ENCODE measurements at places on chromosomes 5 and 9.
A peak's percentile ranks its signal among the peaks of the same experiment; 100 is the strongest.

DNA sequence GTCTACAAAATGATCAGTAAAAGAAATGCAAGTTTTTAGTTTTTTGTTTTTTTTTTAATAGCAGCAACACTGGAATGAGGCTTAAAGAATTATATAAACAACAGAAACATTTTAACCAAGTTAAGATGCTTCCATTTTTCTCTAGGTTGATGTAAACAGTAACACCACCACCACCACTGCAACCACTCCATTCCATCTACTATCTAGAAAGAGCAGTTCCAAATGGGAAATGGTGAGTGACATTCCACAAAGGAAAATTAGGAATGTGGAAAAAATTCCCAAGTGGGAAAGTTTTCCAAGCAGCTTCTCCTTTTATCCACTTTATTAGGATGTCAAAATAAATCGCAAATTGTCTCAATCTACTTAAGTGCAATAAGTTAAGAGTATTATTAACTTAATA lies 32.6 kb downstream of the SLC38A9 start:
- no peak for DNase-seq

DNA sequence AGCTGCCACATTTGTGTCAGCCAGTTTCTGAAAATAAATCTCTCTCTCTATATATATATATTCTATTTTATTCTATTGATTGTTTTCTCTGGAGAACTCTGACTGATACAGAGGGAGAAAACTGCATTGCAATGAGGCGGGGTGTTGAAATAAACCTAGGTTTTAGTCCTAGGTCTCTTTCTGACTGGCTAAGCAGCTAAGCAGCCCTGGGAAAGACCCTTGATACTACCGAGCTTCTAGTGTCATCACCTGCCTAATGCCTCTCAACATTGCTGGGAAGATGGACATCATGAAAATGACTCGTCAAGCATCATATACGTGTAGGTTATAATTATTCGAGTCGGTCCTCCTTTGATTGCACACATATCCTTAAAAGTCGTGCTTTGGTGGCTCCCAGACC lies 166.5 kb upstream of the IL12B start:
- no peak for DNase-seq

- DNase-seq, result no peak
Measured at GRCh38 chr9:12719431-12719830, 26.2 kb downstream of the TYRP1 start.

DNA sequence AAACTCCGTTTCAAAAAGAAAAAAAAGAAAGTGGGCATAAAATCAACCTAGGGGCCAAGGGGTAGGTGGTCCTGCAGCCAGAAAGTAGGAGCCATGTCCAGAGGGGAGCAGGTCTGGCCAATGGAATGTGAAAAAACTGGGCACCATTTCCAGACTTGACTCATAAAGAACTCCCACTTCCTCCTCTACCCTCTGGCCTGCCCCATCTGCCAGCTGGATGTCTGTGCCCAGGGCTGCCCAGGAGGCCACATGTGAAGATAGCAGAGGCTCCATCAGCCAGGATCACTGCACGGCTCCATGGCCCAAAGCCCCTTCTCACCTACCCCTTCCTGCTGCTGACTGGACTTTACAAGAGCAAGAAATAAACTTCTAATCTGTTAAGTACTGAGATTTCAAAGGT lies 42.1 kb upstream of the EEIG1 start:
- DNase-seq, result no peak

- DNase-seq, result peak; percentile 66
Measured at GRCh38 chr9:98315551-98316060, 60.2 kb upstream of the TBC1D2 start.
